ENCODE measurements at places on chromosomes 4 and X.

- DNase-seq: no peak
Measured at GRCh38 chrX:13151828-13152517, 107.6 kb upstream of the FAM9C start.

GRCh38 chrX:28589046-28589445 is 1.8 kb downstream of the IL1RAPL1 start:
- DNase-seq: no peak

DNA sequence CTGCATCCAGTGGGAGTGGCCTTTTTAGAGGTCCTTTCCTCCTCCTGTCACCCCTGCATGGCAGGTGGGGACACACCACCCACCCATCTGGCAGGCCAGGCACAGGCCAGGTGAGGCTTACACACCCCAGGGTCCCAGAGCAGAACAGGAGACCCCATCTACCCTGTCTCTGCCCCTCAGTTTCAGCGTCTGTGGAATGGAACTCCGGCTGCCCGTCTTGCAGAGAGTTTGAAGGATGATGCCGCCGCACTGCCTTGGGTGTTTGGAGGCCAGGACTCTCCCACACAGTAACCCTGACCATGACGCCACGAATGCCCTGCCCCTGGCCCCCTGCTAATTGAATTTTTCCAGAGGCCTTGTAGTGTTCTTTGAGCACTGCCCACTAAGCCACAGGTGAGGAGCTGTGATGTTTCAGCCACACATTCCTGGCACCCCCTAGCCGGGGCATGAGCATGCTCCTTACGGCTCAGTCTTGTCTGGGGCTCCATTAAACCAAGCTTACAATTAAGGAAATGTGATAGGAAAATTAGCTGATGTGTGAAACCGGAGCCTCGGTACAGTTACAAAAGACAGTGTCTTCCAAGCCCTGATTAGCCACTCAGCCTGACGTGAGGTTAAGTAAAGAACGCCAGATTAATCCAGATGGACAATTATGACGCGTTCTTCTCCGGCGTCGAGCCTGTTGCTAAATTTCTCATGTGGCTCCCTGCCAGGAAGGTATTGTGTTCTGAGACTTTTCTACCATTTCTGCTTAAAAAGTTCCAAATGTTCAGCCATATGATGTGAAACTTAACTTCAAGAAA is 39.3 kb downstream of the HMX1 start:
- DNase-seq: no peak

DNA sequence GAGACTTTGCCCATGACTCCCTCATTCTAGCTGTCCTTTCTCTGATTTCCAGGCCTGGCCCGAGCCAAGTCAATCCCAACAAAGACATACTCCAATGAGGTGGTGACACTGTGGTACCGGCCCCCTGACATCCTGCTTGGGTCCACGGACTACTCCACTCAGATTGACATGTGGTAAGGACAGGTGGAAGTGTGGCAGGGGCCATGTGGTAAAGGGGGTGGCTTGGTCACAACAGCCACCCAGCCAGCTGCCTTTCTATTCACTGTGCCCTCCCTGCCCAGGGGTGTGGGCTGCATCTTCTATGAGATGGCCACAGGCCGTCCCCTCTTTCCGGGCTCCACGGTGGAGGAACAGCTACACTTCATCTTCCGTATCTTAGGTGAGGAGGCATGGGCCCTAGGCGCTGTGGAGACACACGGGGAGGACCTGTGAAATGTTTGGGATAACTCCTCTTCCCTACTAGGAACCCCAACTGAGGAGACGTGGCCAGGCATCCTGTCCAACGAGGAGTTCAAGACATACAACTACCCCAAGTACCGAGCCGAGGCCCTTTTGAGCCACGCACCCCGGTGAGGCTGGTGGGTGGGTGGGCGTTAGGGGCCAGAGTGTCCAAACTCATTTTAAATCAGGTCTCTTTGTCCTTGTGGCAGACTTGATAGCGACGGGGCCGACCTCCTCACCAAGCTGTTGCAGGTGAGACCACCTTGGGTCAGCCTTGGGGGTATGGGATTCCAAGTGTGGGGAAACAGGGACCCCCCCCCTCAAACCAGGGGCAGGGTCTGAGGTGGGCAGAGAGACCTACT is 6.1 kb upstream of the USP11 start:
- no peak for DNase-seq

GRCh38 chr4:178599521-178599920 is 1157.3 kb upstream of the AGA start:
- DNase-seq: no peak

DNA sequence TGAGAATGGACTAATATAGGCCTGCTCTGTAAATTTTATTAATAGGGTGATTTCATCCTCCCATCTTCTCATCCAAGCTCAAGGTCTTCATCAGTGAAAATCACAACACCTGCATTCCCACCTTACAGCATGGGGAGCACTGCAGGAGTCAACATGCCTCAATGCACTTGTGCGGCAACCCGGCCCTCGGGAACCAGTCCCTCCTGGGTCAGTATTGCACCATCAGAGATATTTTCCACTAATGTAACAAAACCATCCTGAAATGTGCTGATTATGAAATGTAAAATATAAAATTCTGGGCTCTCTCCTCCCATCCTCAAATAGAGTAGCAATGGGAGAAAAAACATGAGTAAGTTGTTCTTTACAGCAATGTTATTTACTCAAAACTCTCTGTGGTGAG is 13.0 kb downstream of the USP46 start:
- no peak for DNase-seq

DNA sequence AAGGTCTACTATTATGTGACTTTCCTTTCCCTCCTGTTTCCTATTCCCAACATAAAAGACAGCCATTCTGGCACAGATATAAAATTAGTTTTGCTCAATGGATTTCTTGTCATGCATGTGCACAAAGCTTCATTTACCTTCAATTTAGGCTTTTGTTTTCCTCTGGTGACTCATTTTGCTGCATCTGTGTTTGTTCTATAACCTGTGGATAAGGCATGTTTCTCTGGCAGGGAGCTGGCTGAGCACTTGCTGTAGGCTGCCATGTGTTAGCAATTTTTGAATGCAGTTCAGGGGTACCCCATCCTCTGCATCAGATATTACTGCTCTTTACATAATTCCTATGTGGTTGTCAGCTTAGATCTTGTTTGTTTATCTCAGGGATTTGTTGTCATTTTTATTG is 202.8 kb upstream of the GRID2 start:
- DNase-seq: no peak
